ENCODE measurements at places on chromosomes 16 and 17. TPM values are rescaled to one million over a fixed set of nuclear protein-coding genes. Genes with fewer than 3 reads are reported as not detected.

- DNase-seq = peak; percentile 85
These were observed 28.3 kb downstream of the TTC19 start for GRCh38 chr17:16027708-16028584.

GRCh38 chr17:2025220-2025621 lies at the start of gene RTN4RL1:
Gene RTN4RL1, minus strand, starts transcription at chr17:2025334. Its CDS starts 469 bp downstream, at chr17:2024865.
- DNase-seq = peak; percentile 92

PLEKHH3 gene
- 79.1 TPM for total RNA-seq

DNA sequence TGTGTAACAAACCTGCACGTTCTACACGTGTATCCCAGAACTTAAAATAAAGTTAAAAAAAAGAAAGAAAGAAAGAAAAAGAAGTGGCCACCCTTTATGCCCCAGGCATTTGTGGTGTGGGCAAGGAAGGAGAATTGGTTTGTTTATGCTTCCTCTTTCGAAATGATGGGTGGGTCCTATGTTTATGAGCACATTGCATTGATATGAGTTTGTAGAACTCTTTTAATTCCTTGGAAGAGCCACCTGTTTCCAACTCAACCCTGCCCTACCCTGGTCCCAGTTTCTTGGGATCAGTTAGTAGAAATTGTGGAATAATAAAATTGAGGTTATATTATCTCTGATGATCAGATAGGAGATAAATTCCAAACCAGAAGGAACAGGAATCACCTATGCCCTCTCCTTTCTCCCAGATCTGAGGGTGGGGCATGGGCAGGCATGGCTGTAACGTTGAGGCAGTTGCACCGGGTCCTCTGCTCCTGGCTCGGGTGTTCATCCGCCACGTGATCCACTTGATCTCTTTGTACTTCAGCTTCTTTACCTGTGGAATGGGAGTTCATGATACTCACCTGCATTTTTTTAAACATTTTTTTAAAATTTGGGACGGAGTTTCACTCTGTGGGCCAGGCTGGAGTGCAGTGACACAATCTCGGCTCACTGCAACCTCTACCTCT lies 15.9 kb downstream of the CHAD start:
- no peak for DNase-seq

GRCh38 chr16:15899538-15900100 lies 11.2 kb upstream of the CEP20 start:
- DNase-seq = peak; percentile 54

DNA sequence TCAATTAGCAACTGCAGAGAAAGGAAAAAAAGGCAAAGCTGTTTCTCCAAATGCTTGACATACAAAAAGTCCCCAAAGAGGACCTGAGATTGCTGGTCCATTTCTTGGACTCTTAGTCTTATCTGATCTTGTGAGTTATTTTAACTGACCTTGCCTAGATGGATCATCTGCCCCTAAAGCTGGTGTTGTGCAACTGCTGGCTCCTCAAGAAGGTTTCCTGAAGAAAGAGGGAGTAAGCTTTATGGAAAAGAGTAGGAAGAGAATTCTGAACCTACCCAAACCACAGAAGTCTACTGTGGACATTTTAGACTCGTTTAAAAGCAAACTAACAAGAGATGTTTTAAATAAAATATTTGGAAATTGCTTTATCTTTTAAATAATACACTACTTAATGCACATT lies 140.0 kb upstream of the HS3ST3A1 start:
- DNase-seq = no peak

GJC1 gene
- 25.8 TPM for total RNA-seq

CHD9NB gene
- not detected for total RNA-seq

- DNase-seq = no peak
These were observed 16.3 kb upstream of the MYO15B start for GRCh38 chr17:75571197-75571884.

DNA sequence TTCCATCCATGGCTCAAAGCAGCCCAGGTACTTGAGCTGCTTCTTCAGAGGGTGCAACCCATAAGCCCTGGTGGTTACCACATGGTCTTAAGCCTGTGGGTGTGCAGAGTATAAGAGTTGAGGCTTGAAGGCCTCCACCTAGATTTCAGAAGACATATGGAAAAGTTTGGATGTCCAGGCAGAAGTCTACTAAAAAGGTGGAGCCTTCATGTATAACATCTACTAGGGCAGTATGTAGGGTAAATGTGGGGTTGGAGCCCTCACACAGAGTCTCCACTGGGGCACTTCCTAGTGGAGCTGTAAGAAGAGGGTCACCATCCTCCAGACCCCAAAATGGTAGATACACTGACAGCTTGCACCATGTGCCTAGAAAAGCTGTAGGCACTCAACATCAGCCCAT lies 120.9 kb downstream of the HS3ST3A1 start:
- DNase-seq = no peak

C16orf89 gene
- total RNA-seq = 0.49 TPM

IGSF6 gene
- not detected for total RNA-seq

HID1 gene
- 35.2 TPM for total RNA-seq

GRCh38 chr17:36600465-36600864 lies 918 bp upstream of the MRM1 start:
- no peak for DNase-seq

DNA sequence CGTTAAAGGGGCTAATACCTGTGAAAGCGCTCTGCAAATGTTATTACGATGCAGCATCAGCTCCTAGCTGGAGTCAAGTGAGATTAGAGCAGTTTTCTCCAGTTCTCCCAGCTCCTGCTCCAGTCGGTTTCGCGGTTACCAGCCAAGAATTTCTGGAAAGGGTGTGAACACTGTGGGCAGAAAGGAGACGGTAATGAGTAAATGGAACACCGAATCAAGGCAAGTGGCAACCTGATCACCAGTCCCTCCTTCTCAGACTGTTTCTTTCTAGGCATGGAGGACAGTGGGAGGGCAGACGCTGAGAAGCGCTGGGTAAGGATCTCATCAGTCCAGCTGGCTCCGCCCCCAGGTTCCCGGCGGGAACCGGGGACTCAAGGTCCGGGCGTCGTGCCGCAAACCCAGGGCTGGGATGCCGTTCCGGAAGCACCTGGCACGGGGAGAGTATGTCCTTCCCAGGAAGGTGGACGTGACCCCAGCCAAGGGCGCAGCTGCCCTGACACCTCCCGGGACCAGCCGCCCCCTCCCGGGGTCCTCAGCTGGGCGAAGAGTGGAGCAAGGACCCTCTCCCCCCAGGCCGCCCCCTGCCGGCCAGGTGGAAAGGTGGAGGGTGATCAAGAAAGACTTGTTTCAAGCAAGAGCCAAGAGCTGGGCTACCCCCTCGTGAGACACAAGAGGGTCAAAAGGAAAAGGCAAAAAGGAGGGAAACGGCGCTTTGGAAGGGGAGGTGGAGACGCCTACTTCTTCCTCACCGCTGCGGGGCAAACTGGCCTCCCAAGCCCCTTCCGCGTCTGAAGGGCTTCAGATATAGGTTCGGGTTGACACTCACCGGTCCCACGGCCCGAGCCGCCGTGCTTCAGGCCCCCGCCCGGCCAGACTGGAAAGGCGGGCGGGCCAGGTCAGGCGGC lies 481 bp downstream of the MYO19 start:
- peak; percentile 66 for DNase-seq

GRCh38 chr16:67242138-67242730 lies 5.0 kb downstream of the FHOD1 start:
- no peak for DNase-seq

NDRG4 gene
- 62.3 TPM for total RNA-seq

DNA sequence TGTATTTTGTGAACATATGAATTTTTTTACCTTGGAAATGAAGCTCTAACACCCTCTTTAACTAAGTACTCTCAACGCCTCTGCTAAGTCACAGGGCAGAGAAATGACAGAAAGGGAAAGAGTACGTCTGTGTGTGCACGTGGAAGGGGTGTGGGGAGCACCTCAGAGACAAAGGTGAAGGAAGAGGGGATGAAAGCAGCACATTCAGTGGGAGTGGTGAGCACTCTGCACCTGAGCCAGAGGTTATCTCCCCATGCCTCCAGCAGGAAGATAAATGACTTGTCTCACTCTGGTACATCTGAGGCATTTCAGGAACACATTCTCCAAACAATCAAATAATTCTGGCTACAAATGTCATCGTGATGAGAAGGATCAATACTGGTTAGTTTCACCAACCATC lies 15.0 kb downstream of the GNA13 start:
- DNase-seq = no peak

KREMEN2 gene
- 3.9 TPM for total RNA-seq

GALR2 gene
- not detected for total RNA-seq

Data from cardiac muscle cell (in vitro differentiated cells and primary cell).